Right ventricle myocardium inferior (tissue), 1 donor: ENCODE measurements at places on chromosomes 6 and 20. TPM values are rescaled to one million over a fixed set of nuclear protein-coding genes. Genes with fewer than 3 reads are reported as not detected.

Gene CST2
- not detected for total RNA-seq

Gene ATRN
- total RNA-seq: 32.5 TPM

Gene SLC35B3
- total RNA-seq: 7.2 TPM

Gene THBD
- total RNA-seq: 17.4 TPM

Gene BACH2
- total RNA-seq: 2.2 TPM

Gene REPS1
- 31.1 TPM for total RNA-seq

Gene SMIM13
- 12.6 TPM for total RNA-seq

Gene TRIM10
- total RNA-seq: not detected

Gene PEX7
- total RNA-seq: 11.7 TPM

Gene LIN28B
- total RNA-seq: not detected

Gene RHAG
- 0.76 TPM for total RNA-seq

Gene PLEKHG1
- total RNA-seq: 10.2 TPM

Gene LST1
- total RNA-seq: 9.0 TPM

DNA sequence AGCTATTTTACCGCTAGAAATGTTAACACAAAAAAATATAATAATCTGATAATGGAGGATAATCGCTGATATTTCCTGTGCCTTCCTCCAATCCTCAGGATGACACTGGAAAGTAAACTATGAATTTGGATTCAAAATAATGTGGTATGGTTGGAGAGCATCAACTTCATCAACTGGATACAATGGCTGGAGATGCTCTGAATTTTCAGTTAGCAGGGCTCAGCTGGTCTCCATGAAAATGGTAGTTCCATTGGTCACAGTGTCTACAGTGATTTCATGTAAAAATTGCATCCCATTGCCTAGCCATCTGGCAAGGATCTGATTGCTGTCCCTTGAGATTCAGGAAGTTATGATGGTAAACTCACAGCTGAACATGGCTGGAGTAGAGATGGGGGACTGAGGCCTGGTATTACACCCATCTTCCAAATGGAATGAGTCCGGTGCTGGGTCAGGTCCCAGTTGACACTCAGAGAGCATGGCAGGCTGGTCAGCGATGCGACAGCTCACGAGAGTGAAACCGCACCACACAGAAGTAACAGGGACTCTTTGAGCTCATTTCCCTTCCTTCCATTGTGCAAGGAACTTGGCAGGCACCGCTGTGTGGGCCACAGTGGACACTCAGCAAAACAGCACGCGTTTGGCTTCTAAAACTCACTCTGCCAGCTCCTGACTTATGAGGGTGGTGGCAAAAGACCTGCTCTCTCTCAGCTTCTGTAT is 142.4 kb upstream of the TNFAIP3 start:
- peak; percentile 65 for DNase-seq

DNA sequence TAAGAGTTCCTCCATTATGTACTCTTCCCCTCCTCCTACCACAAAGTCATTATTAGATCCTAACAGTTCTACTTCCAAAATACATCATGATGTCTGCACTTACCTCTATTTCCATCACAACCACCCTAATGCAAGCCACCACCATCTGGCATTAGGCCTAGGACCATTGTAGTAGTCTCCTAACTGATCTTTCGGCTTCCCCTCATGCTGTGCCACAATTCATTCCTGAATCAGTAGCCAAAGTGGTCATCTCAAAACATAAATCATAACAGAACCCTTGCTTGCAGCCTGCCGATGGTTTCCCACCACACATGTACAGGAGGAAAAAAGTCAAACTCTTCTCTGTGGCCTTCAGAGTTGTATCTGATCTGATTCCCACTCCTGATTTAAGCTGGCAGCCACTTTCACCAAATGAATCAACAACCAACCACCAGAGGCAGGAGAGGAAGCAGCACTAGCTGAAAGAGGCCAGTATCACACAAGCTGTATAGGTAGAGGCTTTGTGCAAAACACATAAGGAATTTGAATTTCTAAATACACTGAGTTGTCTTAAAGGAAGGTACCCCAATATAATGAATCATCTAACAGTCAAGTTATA is 26.1 kb downstream of the FAM184A start:
- no peak for DNase-seq

- DNase-seq: no peak
These were observed 137.4 kb upstream of the SGK1 start for GRCh38 chr6:134455319-134455718.

DNA sequence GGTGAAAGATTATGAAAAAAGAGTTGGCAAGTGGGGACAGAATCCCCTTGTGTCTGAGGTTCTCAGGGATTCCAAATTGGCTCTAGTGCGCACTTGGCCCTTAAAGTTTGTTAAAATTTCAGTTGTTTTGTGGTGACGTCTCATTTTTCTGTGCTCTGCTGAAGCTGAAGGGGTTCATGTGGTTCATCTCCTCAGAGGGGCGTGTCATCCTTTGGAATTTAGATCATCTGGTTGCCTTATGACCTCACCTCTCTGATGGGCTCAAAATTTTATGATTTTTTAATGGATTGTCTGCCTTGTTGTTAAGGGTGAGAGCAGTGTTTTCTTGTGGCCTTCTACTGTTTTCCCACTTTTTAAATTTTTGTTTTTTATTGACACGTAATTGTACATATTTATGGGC is 20.3 kb downstream of the CYB5R4 start:
- DNase-seq: no peak

GRCh38 chr6:129257196-129257595 is 374.3 kb downstream of the LAMA2 start:
- no peak for DNase-seq

- DNase-seq: no peak
These were observed 60.9 kb upstream of the RBM24 start for GRCh38 chr6:17220040-17220910.

DNA sequence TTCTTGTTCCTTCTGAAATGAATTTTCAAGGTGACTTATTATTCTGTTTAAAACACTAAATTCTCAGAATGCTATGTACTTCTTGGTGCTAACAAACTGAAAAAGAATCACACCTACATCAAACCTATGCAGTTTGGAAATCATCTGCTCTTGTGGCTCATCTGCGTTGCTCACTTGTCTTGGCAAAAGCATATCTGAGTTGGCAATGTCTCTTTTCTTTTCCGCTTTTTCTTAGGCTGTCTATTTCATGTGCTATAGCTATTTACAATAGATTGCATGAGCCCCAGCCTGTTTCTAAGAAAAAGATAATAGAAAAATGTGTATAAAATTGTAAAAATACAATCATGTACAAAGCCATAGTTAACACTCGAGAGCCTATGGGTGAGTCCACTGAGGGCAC is 348.9 kb upstream of the AGPAT4 start:
- no peak for DNase-seq

DNA sequence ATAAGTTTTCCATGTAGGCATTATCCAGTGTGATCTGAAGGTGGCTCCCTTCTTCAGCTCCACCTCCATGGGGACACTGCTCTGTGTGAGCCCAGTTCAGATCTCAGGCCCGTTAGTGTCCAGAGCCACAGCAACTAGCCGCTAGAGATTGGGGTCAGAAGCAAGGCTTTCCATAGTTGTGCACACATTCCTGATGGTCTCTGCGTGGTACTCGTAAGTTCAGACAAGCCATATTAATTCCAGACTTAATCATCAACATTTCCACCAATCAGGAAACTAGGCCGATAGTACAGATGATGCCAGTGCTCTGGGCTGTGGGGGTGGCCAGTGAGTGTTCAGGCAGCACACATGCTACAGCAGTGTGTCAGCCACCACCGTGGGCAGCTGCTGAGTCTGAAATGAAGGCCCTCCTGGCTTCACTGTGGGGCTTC is 17.5 kb upstream of the SYNCRIP start:
- DNase-seq: no peak

GRCh38 chr6:12785921-12786320 is 69.4 kb downstream of the PHACTR1 start:
- no peak for DNase-seq

DNA sequence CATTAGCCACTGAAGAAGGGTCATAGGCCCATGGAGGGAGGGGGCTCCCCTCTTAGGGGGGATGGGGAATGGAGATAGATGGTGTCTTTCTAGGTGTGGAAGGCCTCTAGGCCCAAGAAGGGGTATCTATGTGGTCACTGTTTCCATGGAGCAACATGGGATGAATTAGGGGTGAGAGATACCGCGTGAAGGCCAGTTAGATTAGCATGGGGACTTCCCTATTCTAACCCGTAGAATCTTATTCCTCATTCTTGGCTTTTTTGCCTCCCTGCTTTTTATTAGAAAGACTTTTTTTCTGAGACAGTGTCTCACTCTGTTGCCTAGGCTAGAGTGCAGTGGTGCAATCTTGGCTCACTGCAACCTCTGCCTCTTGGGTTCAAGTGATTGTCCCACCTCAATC is 3.2 kb downstream of the RAB44 start:
- no peak for DNase-seq

- no peak for DNase-seq
These were observed 277.6 kb downstream of the CLIC5 start for GRCh38 chr6:45738057-45738455.

- peak; percentile 73 for DNase-seq
These were observed 86.8 kb upstream of the SNAP25 start for GRCh38 chr20:10131732-10132345.

DNA sequence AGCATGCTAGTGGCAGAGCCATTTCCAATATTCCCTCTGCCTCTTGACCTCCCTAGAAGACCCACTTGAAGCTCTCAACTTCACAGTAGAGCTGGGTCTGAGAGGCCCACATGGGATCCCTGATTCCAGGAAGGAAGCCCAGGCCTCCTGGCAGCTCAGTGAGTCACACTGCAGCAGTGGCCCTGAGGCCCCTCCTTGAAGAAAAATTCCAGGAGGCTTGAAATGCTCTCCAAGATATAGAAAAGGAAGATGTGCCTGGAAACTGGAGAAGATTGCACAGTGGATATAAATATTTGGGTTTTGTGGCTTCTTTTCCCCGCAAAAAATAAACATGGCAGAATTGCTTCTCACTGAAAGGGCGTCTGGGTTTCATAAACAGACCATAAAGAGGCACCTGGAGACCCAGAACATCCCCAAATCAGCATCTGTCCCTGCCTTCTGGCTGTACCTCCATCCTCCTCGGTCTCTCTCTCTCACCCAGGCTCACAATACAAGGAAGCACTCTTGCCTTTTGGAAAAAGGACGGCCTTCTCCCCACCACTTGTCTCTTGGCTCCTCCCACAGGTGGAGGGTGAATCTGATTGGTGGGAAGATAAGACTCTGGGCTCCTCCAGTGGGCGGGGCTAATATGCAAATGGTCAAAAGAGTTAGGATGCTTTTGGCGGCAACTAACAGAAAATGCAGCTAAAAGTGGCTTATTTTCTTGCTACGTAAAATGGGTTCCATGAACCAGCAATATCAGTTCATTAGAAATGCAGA is 200.0 kb upstream of the SULF2 start:
- no peak for DNase-seq

- DNase-seq: no peak
These were observed 436.1 kb downstream of the BTBD3 start for GRCh38 chr20:12353842-12354241.

DNA sequence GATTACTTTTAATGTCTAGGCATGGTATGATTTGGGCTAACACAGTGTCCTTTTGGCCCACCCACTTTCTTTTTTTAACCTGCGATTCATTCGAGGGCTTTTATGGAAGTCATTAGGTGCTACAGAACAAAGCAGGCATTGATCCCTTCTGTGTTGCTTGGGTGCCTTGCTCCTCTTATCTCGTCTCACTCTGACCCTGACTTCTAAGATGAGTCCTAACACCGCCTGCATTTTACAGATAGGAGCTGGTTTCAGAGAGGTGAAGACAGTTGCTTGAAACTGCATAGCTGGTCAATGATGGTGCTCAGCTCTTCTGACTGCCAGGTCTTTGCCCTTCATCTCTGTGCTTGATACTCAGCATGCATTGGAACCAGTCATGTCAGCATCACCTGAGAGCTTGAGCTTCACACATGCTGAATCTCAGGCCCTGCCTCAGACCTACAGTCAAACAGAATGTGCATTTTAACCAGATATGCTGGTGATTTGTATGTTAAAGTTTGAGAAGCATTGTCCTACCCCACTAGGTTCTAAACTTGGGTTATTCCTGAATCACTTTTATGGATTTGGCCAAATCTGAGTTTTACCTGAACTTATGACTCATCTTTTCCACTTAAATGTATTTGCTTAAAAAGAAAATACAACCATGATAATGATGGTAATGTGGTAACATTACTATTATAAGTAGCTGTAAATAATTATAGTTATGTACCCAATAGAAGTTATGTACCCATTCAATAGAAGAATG is 142.3 kb downstream of the PLCB4 start:
- no peak for DNase-seq
